D721Med (cell line): ENCODE measurements at places on chromosomes 1 and 21.

- no peak for DNase-seq
Observed at GRCh38 chr1:63533931-63534330, 10.6 kb downstream of the EFCAB7 start.

DNA sequence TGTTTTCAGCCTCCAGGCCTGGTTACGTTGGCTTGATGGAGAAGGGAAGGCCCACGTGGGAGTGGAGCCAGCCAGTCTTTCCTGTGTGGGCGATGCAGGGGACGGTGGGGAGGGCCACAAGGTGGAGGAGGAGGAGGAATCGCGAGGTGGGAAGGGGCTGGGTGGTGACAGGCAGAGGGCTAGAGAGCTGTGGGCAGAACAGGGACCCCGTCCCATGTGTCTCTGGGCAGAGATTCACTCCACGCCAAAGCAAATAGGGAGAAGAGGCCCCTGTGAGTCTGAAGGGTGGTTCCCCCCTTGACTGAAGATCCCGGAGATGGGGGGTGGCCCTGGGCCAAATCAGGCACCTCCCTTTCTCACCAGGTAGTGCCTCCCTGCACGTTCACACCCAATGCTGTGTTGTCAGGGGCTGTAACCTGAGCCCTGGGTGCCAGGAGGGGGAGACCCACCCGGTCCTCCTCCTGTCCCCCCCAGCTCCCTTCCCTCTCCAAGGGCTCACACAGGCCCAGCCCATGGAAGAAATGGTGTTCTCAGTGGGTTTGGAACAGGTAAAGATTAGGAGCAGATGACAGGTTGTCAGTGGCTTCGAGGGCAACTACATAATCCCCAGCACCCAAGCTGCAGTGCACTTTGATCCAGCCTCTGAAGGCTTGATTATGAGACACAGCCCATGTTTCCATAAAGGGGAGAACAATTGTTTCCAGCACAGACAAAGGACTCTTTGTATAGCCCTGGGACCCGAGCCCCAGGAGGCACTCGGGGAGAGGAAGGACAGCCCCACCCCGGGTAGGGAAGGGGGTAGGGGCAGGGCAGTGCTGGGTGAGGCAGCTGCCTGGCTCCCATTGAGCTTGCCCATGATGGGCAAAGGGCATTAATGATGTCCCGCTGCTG, 37.7 kb upstream of the GPR37L1 start:
- no peak for DNase-seq

DNA sequence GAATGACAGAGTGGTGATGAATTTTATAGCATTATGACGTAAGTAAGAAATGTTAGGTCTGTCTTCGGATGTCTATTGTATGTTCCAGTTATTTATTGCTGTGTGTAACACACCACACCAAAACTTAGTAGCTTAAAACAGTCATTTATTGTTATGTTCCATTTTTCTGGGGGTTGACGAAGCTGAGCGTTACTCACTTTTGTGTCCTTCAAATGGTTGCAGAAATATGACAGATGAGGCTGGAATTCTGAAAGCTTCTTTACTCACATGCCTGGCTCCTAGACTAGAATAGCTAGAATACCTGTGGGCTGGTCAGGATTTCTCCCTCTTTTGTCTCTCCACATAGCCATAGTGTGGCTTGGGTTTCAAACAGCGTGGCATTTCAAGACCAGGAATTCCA, 62.1 kb upstream of the S1PR1 start:
- no peak for DNase-seq

DNA sequence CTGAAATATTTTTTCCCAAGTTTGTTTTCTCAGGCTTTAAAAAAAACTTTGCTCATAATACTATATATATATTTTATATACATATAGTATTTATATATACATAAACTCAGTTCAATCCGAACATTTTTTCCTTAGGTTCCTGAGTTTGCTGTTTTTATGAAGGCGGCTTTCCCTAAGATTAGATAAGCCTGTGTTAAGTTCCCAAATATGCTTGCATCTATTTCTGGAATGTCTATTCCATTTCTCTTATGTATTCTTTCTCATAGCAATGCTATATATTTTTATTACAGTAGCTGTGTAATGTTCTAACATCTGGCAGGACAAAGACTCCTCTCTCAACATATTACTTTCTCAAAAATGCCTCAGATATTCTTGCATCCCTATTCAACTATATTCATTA, 45.9 kb downstream of the ADSS2 start:
- DNase-seq = no peak

DNA sequence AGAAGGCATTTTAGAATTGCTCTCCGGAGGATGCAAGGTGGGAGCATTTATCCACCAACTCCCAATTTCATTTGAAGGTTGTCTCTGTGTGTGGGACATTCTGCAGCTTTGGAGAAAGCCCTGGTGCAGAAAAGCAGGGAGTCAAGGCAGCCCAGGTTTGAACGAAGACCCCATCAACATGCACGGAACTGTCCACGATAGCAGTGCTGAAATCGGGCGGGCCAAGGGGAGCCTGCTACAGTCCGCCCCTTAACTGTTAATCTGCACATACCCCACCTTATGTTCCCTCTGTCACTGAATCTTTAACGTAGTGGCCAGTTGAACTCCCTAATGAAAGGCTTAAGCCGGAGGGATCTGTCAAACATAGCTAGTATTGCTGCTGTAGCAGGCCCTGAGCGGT, 68.8 kb upstream of the C1orf174 start:
- DNase-seq = no peak

GRCh38 chr1:181558416-181558815, 75.1 kb downstream of the CACNA1E start:
- DNase-seq = no peak

GRCh38 chr21:29185172-29185571, 54.7 kb downstream of the MAP3K7CL start:
- DNase-seq = no peak

GRCh38 chr1:241847540-241847795, 536 bp upstream of the EXO1 start:
- no peak for DNase-seq

DNA sequence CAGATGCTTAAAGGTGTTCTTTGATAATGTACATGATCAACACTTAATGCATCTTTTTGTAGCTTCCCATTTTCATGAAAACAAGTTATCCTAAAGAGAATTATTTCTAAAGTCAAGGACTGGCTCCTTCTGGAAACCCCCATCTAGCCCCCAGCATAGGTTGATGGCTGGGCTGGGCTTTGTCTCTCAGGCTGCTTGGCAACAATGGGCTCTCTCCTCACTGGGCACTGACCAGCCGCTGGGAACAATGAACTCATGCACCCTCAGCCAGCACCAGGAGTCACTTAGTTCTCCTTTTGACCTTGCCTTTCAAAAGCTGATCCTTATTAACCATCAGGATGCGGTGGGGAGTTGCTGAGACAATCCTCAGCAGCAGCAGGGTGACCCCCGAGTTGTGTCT, 293.0 kb upstream of the PLXNA2 start:
- DNase-seq = no peak

DNA sequence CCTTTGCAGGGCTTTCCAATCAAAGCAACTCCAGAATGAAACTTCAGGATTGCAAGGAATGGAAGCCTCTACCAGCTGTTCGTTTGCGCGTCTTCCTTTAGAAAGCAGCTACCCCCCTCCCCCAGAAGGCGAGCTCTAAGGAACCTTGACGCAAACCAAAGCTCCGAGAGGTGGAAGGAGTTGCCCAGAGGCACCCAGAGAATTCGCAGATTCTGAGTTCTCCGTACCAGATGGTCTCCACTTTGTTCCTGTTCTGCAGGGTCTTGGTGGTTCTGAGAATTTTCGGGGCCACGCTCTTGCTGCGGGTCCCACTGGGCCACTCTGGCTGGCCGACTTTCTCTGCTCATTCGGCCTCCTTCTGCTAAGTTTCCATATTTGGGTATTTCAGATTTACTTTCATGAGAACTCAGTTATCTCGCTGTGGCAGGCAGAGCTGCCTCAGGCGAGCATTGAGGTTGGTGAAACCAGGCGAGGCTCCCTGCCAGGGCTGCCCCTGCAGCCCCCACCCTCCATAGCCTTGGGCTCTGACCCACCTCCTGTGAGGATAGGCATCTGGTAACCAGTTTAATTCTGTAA, 801 bp downstream of the TRAF5 start:
- no peak for DNase-seq

DNA sequence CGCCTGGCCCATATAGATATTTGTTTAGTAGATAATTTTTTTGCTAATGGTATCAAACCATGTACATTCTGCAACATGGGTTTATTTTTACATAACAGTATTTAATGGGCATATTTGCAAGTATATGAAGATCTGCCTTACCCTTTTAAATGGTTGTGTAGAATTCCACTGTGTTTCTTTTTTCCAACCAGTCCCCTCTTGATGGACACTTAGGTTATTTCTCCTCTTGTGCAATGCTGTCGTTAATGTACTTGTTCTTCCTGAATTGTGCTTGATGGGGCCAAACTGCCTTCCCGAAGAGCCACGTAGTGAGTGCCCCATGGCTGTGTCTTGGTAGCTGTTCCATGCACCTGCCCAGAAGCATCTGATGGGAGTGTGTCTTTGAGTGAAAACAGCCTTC, 39.4 kb upstream of the EFHD2 start:
- DNase-seq = no peak

DNA sequence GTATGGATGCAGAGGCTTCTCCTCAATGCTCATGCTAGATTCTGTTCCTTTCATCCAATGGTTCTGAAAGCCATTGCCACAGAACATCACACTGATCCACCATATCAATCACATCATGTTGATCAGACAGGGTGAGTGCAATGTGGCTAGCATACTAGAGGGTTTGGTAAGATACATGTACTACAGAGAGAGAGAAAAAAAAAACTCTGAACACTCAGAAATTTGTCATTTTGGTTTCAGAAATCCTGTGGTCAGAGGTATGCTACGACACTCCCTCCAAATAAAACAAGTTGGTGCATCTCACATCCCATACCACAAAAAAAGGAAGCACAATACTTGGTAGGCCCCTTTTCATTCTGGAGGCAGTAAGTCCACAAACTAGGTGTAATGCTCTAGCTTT, 35.4 kb downstream of the OR10J1 start:
- no peak for DNase-seq

DNA sequence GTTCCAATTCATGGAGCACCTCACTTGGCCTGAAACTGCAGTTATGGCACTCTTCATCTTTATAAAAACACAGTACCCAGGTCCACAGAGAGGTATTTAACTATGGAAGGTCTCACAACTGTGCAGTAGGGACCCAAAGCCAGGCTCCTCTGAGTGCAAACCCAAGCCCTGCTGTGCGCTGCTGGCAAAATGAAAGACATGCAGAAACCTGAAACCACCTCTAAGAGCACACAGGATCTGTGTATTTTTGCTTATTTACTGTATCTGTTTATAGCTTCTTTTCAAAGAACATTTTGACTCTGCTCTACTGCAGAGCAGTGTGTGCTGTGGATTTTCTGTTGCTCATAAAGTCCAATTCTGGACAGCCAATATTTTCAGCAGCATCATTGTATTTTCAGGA, 166.6 kb downstream of the DSCAM start:
- DNase-seq = no peak
